ENCODE measurements at places on chromosomes 11 and 22. TPM values are rescaled to one million over a fixed set of nuclear protein-coding genes. Genes with fewer than 3 reads are reported as not detected.

Gene OR5AP2
- total RNA-seq, result not detected

DNA sequence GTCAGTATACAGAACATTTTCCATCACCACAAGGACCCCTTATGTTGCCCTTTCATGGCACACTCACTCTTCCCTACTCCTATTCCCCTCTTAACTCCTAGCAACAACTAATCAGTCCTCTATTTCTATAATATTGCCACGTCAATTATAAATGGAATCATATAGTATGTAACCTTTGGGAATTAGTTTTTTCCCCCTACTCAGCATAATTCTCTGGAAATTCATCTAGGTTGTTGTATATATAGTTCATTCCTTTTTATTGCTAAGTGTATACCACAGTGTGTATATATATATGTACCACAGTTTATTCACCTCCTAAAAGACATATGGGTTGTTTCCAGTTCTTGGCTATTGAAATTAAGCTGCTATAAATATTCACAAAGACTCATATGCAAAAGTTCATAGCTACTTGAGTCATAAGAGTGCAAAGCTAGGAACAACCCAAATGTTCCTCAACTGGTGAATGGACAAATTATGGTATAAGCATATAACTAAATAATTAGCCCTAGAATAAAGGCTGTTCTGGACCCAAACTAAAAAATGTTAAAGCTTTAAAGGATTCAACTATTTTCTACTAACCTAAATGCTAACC, 41.3 kb downstream of the TUB start:
- H3K36me3 ChIP-seq, result no peaks in the 10 kb centered on the region
- no peak for DNase-seq
- no peak overlapping the region for H3K4me3 ChIP-seq
- H3K27me3 ChIP-seq, result no peaks in the 10 kb centered on the region

DNA sequence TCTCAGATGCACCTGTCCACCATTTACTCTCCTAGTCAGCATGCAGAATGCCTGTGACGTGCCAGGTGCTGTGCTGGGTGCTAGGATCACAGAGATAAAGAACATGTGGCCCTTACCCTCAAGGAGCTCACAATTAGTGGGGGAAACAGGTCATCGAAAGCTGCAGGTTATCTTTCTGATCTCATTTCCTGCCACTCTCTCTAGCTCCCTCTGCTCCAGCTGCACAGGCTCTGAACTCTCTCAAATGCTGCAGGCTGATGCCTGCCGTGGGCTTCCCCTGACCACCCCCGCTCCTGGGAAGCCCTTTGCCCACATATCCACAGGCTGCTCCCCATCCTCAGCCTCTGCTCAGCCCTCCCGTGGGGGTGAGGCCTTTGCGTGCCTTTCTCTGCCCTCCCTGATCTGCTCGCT, 29.6 kb downstream of the SHANK3 start:
- DNase-seq, result no peak
- no peak overlapping the region for H3K27ac ChIP-seq
- no peaks in the 10 kb centered on the region for H3K36me3 ChIP-seq
- peaks cover 7% of the 10 kb centered on the region for H3K4me1 ChIP-seq
- no peaks in the 10 kb centered on the region for H3K27me3 ChIP-seq
- H3K4me3 ChIP-seq, result no peak overlapping the region

- no peaks in the 10 kb centered on the region for H3K27me3 ChIP-seq
- H3K36me3 ChIP-seq, result no peaks in the 10 kb centered on the region
- H3K27ac ChIP-seq, result no peak overlapping the region
- peak overlapping the region; percentile 47 for H3K4me3 ChIP-seq
- peak; percentile 57 for DNase-seq
Measured at GRCh38 chr11:77147668-77148321, 19.7 kb downstream of the MYO7A start.

Gene OR8G1
- total RNA-seq, result not detected

DNA sequence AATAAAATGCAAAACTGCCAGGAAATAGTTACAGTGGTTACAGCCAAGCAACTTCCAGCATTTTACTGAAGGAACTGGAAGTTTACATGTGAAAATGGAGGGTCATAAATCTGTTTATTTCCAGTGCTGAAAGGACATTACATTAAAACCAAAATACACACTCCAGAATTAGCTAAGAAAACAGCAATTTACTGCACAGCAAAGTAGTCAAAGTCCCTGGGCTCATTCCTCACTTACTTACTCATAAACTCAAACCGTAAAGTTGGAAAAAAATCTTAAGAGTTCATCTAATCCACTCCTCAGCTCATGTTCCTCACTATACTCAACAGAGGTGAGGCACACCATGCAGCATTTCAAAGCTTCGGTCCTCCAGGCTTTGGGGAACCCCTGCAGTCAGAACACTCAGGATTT, 17.4 kb downstream of the CTSC start:
- peaks cover 11% of the 10 kb centered on the region for H3K4me1 ChIP-seq
- no peak for DNase-seq
- H3K36me3 ChIP-seq, result peaks cover 5% of the 10 kb centered on the region
- no peak overlapping the region for H3K27ac ChIP-seq
- no peak overlapping the region for H3K4me3 ChIP-seq

Gene KCNA4
- total RNA-seq, result not detected

DNA sequence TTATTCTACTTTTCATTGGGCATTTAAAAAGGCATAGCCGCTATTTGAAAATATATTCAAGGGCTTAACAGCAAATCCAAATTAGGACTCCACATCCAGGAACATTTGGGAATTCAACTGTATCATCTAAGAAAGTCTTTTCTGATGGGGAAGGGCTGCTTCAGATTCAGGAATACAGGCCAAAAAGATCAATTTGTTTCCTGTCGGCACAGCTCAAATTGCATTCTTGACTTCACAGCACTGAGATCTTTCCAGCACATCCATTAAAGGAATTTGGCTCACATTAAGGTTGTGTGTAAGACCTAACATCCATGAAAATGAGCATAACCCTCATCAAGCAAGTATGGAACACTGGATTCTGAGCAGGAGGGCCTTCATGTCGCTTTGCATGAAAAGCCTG, 1169.5 kb upstream of the CCDC90B start:
- no peaks in the 10 kb centered on the region for H3K27me3 ChIP-seq
- no peak overlapping the region for H3K27ac ChIP-seq
- H3K36me3 ChIP-seq, result no peaks in the 10 kb centered on the region
- no peak for DNase-seq
- H3K4me3 ChIP-seq, result no peak overlapping the region

DNA sequence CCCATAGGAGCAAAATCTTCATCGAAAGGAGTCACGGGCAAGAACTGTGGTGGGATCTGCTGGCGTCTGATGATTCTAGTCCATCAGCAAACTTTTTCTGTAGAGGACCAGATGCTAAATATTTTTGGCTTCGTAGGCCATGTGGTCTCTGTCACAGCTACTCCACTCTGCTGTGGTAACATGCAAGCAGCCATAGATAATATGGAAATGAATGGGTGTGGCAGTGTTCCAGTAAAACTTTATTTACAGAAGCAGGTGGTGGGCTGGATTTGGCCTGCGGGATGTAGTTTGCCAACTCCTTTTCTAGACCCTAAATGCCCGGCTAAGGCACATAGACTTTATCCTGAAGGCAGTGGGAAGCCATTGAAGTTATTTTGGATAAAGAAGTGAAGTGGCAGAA, 32.9 kb downstream of the BMAL1 start:
- H3K27ac ChIP-seq, result no peak overlapping the region
- peaks cover 65% of the 10 kb centered on the region for H3K4me1 ChIP-seq
- no peak overlapping the region for H3K4me3 ChIP-seq

DNA sequence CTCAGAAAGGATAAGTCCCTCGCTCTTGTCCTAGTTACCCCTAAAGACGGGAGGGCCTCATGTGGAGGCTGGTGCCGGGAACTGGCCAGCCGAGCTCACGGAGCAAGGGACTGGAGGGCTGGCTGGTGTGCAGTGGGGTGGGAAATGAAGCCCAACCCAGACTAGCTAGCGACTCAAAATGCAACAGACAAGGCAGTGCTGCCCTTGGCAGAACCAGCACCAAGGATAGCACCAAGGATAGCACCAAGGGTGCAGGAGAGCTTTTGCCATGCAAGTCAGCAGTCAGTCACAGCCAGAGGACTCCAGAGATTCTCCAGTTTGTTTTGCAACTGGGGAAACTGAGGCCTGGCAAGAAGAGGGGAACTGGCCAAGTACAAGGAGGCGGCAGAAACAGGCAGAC, 6.5 kb upstream of the BATF2 start:
- no peaks in the 10 kb centered on the region for H3K27me3 ChIP-seq
- H3K27ac ChIP-seq, result no peak overlapping the region
- peaks cover 9% of the 10 kb centered on the region for H3K4me1 ChIP-seq
- H3K36me3 ChIP-seq, result no peaks in the 10 kb centered on the region
